IPS-NIHi11 (cell line): ENCODE measurements at places on chromosomes 6 and 20.

- no peak for DNase-seq
Measured at GRCh38 chr20:17939622-17940223, 28.9 kb downstream of the SNX5 start.

DNA sequence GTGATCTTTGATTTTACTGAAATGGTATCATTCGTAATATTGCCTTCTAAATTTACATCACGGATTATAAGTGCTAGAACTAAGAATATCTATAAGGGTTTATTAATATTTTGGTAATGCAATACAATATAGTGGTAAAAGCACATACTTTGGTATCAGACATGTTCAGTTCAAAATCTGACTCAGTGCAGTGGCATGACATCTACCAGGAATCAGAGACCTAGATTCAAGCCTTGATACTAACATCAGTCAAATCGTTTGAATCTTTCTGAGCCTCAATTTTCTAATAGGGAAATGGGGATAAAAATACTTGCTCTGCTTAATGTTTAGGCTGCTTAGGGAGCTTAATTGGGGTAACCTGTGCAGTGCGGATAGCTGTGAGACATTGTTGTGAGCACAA is 488.0 kb downstream of the BCKDHB start:
- no peak for DNase-seq

GRCh38 chr20:37726971-37727956 is 33.4 kb downstream of the CTNNBL1 start:
- DNase-seq, result peak; percentile 61

DNA sequence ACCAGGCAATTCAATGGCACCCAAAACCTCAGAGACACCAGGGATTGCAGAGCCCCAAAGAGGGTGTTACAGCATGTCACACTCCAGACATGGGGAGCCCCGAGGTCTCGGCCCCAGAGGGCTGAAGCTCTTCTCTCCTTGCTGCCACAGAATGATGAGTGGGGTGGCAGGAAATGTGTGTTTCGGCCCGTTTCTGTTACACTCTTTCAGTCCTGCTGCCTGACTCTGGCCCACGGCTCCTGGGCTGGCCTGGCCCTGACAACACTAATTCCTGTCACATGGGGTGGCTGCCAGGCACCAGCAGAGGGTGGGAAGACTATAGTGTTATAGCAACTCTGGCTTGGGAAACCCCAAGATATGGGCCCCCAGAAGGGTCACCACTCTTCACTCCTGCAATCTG is 183.6 kb downstream of the KHDRBS2 start:
- no peak for DNase-seq

- DNase-seq, result no peak
Measured at GRCh38 chr6:128925765-128926164, 42.8 kb downstream of the LAMA2 start.

DNA sequence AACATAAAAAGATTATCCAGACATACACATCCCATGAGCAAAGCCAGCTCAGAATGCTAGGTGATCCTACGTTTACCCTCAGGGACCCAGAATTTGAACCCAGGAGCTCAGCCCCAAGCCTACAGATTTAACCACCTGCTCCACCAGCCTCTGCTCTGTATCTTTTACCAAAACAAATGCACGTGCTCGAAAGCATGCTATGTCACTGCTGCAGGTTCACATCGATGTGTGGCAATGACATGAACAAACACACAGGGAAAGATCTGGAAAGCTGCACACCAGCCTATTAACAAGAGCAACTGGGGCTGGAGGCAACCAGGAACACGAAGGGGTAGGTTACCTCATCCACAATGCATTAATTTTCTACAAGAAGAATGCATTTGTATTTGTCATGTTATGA is 32.1 kb downstream of the PREX1 start:
- no peak for DNase-seq

- DNase-seq, result no peak
Measured at GRCh38 chr20:7269452-7269851, 502.0 kb downstream of the BMP2 start.

- DNase-seq, result no peak
Measured at GRCh38 chr6:69232008-69232407, 564.8 kb downstream of the LMBRD1 start.

DNA sequence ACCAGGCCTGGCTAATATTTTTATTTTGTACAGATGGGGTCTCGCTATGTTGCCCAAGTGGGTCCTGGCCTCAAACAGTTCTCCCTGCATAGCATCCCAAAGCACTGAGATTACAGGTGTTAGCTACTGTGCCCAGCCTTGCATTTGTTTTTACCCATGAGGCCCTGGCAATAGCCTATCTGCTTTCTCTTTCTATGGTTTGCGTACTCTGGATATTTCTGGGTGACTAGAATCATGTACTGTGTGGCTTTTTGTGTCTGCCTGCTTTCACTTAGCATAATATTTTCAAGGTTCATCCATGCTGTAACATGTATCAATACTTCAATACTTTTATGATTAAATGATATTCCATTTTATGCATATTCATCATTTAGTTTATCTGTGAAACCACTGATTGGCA is 451.7 kb downstream of the GRIK2 start:
- DNase-seq, result no peak

DNA sequence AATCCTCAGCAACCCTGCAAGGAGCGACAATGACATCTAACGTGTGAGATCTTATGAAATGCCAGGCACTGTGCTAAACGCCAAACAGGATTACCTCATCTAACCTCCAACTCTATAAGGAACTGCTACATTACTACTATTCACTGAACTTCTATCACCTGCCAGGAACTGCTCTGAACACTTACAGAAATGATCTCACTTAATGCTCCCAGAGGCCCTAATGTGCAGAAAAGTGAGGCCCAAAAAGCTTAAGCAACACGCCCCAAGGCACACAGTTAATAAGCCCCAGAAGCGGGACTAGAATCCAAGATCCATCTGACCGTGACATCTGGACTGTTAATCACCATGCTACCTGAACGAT is 28.5 kb downstream of the TRAM2 start:
- no peak for DNase-seq

- DNase-seq, result no peak
Measured at GRCh38 chr6:159067334-159067733, 22.5 kb upstream of the TAGAP start.

DNA sequence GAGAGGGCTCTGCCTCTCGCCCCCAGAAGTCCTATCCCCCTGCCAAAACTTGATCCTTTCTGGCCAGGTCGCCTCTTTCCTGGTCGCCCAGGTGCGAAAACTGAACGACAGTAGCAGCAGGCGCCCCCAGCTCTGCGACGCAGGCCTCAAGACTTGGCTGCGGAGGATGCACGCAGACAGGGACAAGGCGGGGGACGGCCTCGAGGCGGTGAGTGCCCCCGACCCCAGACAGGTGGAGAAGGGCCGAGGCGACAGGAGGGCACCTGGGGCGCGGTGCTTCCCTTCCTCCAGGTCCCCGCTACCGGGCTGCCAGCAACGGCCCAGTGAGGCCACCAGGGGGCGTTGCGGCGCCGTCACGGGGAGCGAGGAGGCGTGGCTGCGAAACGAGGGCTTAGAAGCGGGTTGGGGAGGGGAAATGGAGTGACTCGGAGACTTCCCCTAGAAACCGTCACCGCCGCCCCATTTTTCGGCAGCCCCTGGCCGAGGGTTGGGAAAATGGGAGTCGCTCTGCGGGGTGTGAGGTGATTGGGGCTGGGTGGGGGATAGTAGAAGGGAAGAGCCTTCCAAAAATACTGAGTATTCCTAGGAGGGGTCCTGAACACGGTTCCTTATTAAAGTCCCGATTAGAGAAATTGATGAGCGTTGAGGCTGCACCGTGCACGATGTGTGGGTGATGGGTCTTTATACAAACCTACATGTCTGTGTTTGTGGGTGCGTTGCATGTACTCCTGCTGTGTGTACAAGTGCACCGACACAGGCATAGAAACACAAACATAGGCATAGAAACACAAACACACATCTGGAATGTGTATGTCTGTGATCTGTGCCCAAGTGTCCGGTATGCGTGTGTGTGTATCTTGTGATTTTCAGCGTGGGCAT is 44.6 kb downstream of the ARHGAP40 start:
- peak; percentile 95 for DNase-seq

DNA sequence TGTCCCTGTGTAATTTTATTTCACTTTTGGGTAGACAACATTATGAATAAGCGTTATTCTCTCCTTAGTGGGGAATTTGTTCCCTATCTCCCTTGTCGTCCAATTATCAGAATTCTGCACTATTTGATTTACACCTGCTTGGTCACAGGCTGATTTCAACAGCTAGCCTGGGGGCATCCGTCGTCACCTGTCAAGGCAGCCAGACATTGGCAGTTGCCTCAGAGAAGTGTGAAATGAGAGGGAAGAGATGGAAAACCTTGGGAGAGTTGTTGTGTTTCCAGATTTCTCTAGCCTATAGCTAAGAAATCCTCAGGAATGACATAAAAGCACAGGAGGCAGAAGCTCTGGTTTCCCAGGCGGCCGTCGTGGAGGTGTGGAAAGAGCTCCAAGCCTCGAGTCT is 891 bp upstream of the GHRH start:
- DNase-seq, result no peak

DNA sequence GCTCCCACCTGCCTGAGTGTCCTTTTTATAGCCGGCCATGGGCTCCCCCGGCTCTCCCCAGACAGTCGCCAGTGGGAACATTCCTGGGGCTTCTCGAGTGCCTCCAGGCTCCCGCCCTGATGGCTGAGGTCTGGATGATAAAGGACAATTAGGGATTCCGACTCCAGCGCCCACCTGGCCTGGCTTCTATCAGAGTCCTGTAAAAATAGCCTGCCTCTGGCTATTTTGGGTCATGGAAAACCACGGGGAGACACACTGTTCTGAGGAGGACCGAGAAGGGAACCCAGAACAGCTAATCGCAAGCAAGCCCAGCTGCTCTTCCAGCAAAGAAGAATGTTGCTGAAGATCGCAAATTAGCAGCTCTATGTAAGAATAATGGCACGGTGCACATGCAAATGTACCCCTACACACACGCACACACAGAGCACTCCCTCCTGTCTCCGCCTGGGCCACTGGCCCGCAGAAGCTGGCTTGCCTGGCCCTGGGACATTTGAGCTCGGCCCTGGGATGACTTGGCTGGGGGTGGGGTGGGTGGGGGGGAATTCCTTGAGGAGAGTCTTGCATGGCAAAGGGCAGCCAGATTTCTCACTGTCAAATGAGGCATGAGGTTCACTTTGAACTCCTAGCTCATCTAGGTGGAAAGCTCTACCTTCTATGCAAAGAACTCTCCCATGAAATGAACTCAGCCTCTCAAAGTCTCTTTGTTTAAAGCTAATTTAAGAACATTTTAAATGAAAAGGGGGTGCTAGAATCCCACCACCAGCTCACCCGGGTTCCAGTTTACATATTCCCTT is 55.3 kb downstream of the CTCFL start:
- peak; percentile 41 for DNase-seq

DNA sequence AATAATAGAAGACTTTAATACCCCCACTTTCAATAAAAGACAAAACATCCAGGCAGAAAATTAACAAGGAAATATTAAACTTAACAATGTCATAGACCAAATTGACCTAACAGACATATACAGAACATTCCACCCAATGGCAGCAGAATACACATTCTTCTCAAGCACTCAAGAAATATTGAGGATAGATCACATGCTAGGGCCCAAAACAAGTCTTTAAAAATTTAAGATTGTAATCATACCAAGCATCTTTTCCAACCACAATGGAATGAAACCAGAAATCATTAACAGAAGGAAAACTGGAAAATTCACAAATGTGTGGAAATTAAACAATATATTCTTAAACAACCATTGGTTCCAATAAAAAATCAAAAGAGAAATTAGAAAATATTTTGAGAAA is 161.0 kb downstream of the COL12A1 start:
- DNase-seq, result no peak

DNA sequence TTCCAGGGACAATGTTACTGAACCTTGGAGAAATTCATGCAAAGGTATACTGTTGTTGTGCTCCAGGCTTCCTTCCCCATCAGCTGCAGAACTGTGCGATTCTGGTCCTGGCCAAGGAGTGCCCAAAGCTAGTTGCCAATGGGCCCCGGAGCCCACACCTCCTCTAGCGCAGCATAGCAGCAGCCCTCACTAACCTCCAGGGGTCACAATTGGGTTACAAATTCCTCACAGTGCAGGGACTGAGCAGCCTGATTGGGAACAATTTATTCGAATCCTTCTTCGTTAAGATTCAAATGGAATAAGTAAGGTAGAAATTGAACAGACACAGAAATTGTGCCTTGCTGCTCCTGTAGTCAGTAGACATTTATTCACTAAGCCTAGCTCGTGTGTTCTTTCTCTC is 284.9 kb downstream of the PRKN start:
- peak; percentile 61 for DNase-seq

- DNase-seq, result no peak
Measured at GRCh38 chr6:106513808-106514582, 115.3 kb downstream of the RTN4IP1 start.

DNA sequence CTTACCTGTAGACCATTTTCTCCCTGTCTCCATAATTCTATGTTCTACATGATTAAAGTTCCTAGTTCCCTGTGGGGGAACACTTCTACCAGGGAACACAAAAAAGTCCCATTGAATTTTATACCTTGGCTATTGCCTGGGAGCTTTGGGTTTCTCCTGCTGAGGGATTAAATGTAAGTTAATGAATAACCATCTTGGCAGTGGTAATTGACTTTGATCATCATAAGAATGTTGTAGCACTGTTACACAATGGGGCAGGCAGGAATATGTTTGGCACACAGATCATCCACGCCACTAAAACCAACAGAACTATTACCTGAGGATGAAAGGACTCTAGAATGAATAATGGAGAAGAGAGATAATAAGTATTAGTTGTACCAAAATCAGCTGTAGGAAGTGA is 1106.2 kb upstream of the GJE1 start:
- no peak for DNase-seq

DNA sequence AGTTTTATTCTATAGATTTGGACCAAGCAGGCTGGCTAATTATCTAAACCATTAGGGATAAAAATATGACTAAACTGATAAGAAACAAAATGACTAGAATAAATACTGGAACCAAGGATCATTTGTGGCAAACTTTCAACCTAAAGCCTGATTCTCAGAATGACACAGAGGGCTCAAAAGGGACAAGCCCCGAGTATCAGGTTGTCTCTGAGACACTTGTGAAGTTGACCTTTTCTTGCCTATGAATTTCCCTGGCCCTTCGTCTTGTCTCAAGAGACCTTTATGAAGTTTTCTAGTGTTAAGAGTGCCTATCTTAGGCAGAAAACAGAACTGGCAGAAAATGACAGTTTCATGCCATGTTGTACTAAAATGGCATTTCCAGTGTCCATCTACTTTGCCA is 68.3 kb downstream of the IMPG1 start:
- no peak for DNase-seq

GRCh38 chr6:116165596-116165995 is 39.7 kb upstream of the COL10A1 start:
- no peak for DNase-seq

GRCh38 chr6:163366288-163366687 is 48.2 kb upstream of the QKI start:
- no peak for DNase-seq

DNA sequence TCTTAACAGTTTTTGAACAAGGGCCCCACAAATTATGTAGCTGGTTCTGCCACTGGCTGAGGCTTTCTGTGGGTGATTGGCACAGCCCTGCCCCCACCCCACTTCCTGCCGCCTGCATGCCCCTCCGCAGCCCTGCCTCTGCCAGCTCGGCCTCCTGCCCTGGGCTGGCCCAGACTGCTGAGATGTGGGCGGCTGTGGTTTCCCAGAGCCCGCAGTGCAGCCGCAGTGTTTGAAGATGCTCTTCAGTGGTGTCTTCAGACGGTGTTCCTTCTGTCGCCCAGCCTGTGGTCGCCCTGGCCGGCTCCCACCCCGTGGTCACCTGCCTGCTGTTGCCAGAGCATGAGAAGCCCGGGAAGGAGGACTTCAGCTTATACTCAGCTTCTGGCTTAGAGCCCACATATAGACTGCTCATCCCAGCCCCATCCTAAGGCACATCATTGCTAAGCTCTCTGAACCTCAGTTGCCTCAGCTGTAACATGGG is 154.3 kb downstream of the VEGFA start:
- DNase-seq, result no peak
